ENCODE measurements at places on chromosomes 3 and 15.

DNA sequence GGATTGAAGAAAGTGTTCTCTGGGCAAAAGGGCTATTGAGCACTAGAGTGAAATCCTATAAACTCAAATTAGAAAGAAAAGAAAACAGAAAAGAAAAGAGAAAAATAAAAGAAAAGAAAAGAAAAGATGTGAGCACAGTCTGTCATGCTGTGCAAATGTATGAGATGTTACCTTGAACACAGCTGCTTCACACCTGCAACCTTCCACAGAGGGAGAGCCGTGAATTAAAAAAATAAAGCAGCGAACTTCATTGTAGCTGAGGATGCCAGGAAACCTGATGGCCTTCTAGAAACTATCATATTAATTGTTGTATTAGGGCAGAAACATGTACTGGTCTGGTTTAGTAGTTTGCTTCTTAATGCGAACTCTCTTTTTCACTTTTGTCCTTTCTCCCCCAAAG lies 88.0 kb upstream of the SATB1 start:
- no peak for DNase-seq

DNA sequence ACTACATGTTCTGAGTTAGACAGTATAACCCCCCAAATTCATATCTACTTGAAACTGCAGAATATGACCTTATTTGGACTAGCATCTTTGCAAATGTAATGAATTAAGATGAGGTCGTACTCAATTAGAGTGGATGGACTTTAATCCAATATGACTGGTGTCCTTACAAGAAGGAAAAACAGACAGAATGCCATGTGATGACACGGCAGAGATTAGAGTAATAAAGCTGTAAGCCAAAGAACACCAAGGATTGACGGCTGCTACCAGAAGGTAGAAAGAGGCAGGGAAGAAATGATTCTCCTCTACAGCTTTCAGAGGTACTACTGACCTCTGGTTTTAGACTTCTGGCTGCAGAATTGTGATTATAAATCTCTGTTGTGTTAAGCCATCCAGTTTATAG lies 30.3 kb downstream of the GALK2 start:
- DNase-seq = no peak

GRCh38 chr15:85030301-85030929 lies 48.8 kb downstream of the PDE8A start:
- no peak for DNase-seq

- DNase-seq = no peak
Measured at GRCh38 chr3:81910244-81910852, 148.9 kb upstream of the GBE1 start.

DNA sequence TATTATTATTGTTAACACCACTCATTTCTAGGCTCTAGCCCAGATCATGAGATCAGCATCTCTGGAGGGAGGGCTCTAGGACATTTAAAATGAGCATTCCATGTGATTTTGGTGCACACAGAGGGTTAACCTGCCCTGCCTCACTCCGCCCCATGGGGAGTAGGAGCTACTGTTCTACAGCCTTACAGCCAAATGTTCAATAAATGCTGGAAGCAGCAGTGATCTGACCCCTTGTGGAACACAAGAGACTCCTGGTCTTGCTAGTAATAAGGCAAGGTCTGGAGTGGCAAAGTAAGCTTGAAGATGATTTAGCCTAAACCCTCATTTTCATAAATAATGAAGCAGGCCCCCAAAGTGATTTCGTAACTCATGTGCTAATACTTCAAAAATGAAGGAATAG lies 166.4 kb upstream of the EOMES start:
- no peak for DNase-seq

GRCh38 chr15:79090487-79091203 lies at the start of gene RASGRF1:
TSS of gene RASGRF1 (minus strand) at chr15:79090780. CDS start at chr15:79090498, 282 bp downstream.
- DNase-seq = no peak

DNA sequence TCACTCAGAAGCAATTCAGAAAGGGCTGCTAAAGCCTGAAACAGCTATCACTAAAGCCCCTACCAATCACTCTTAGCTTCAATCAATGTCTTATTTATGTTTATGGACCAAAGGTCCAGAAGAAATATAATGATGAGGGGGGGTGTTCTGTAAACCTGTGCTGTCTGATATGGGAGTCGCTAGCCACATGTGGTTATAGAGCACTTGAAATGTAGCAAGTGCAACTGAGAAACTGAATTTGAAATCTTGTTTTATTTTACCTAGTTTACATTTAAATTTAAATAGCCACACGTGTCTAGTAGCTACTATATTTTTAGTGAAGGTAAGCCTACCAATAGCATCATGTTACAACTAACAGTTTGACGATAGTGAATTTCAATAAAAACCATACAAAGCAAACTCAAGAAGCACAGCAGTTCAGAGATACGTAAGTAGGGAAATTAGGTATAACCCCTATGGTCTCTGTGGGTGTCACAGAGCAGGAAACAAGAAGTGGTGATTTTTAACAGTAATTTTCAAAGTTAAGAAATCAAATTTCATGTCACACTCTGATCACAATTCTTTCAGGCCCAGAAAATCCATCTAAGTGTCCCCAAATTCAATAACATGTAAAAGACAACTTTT lies 3.6 kb downstream of the POU1F1 start:
- DNase-seq = no peak

DNA sequence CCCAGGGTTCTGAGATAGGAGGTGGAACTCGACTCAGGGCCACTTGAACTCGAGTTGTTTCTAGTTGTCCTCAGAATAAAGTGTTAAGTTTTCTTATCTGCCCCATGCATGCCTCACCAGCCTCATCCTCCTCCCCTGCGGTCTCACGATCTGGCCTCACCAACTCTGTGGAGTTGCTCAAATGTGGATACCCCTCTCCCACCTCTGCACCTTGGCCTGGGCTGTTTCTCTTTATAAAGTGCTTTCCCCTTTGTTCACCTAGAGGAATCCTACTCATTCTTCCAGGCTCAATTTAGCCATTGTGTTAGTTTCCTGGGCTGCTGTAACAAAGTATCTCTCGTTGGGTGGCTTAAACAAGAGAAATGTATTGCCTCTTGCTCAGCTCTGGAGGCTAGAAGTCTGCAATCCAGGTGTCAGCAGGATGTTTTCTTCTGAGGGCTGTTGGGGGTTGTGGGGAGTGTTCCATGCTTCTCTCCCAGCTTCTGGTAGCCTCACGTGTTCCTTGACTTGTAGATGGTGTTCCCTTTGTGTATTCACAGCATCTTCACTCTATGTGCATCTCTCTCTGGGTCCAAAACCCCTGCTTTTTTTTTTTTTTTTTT lies 100.7 kb downstream of the MEX3B start:
- no peak for DNase-seq

DNA sequence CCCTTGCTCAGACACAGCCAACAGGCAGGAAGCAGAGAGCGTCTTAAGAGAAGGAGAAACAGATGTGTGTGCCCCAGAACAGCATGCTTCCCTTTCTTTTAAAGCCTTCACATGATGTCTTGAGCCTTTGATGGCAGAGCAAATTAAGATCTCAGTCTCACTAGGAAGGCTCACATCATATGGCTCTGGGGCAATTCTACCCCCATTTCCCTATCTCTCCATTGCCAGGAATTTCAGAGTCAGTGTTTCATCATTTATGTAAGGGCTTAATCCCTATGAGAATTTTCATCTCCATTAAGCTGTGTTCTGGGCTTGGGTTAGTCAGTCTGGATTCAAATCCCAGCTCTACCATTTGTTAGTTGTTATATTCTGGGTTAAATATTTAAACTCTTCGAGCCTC lies 41.4 kb upstream of the GLCE start:
- DNase-seq = no peak

GRCh38 chr15:83769411-83769999 lies 115.6 kb downstream of the ADAMTSL3 start:
- no peak for DNase-seq

GRCh38 chr15:47750030-47750739 lies 32.9 kb downstream of the SEMA6D start:
- DNase-seq = no peak

DNA sequence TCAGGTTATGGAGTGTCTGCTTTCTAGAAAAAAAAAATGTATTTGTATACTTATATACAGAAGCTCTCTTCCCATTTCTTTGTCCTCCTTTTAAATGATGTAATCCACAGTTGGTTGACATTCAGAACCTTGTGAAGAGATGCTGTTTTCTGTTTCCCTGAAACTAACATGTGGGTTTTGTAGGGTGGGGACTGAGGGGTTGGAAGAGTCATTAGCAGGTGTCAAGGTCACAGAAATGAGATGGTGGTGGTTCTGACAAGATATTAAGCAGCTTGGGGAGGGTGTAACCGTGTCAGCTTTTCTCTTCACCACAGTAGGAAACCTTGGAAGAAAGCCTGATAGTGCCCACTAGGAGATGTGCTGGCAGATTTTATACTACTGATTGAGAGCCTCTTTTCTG lies 2.4 kb downstream of the RASA2 start:
- no peak for DNase-seq

DNA sequence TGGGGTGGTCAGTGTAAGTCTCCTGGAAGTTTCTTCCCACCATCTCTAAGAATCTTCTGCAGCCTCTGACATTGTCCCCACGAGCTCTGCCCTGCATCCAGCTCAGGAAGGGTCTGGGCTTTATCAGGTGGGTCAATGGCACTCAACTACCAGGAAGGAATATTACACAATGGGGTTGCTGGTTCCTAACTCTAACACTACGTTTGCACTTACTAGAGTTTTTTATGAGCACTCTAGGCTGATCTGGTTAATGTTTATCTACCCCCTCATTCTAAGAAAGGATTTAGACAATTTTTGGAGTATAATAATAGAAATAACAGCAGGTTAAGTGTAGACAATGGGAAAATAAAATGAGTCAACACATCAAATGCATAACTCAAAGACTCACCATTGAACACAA lies 411.1 kb upstream of the RGMA start:
- DNase-seq = no peak

DNA sequence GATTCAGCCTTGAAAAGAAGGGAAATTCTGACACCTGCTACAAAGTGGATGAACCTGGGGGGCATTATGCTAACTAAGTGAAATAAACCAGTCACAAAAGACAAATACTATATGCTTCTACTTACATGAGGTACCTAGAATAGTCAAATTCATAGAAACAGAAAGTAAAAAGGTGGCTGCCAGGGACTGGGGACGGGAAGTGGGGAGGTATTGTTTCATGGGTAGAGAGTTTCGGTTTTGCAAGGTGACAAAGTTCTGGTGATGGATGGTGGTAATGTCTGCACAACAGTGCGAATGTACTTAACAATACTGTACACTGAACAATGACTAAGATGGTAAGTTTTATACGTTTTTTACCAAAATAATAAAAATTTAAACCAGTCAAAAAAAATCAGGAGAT lies 4.8 kb downstream of the IDH2 start:
- peak; percentile 46 for DNase-seq

- DNase-seq = no peak
Measured at GRCh38 chr3:28598165-28598564, 249.5 kb upstream of the AZI2 start.

DNA sequence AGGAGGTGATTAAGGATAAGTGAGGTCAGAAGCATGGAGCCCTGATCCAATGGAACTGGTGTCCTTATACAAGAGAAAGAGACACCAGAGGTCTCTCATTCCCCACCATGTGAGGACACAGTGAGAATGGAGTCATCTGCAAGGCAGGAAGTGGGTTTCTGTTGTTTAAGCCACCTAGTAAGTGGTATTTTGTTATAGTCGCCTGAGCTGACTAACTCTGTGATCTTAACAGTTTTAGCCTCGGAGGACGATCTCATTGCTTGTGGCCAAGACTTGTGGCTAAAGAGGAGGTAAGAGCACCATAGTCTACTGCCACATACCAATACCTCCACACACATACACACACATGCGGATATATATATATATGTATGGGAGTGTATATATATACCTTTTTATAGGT lies 73.8 kb downstream of the MCTP2 start:
- no peak for DNase-seq

- DNase-seq = no peak
Measured at GRCh38 chr15:78415284-78415683, 22.7 kb upstream of the IREB2 start.

- DNase-seq = no peak
Measured at GRCh38 chr3:133884054-133884886, 11.4 kb downstream of the RAB6B start.

- no peak for DNase-seq
Measured at GRCh38 chr3:70984776-70985482, 598.6 kb downstream of the FOXP1 start.

DNA sequence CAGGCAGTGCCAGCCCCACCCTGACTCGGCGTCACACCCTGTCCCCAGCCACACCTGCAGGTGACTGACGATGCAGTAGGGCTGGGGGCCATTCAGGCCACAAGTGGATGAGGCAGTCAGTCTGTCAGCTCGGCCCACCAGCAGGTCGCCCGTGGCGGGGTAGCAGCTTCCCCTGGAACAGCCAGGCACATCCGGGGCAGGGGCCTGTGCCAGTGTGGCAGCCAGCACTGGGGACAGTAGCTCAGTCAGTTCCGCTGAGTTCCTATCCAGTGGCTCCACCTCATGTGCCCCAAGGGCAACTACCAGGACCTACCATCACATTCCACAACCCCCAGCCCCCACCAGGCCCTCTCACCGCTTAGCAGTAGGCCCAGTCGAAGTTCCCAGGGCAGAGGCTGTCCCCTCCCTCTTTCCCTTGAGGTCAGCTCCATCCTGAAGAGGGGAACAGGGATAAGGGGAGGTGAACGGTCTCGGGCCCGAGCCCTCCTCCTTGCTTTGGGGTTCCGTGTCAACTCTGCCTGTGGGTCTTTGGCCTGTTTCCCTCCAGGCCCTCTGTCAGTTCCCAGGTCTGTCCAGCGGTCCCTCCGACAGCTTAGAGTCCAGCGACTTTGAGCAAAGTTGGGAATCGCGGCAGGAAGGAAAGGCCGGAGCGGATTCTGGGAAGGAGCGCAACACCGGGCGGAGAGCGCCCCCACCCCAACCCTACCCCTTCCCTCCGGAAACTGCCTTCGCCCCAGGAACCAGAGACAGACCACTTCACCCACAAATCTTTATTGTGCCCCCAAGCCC lies at the start of gene LAMB2:
TSS of gene LAMB2 (minus strand) at position 614 of the 789 bp plus-strand sequence. CDS start at position 431, 183 bp downstream.
- DNase-seq = no peak

GRCh38 chr3:100560426-100560825 lies 49.0 kb upstream of the ADGRG7 start:
- no peak for DNase-seq

Data from T follicular helper cell (primary cell).